ENCODE measurements at places on chromosomes 3 and 15.

DNA sequence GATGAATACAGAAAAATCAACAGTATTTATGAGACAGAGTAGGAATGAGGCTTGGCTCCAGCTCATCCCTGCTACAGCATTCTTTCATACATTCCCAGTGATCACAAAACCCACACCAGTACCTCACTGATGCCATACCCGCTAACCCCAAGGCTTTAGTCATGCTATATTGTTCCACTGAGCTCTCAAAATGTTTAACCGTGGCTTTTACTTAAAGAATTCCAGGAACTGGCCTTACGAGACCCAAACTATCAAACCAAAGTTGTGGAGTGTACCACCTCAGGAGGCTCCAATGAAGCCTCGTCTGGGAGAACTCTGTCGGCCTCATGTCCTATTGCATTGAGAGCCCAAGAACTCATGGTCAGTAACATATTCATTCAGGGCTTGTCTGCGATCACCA, 278.9 kb downstream of the ULK4 start:
- DNase-seq, result no peak

DNA sequence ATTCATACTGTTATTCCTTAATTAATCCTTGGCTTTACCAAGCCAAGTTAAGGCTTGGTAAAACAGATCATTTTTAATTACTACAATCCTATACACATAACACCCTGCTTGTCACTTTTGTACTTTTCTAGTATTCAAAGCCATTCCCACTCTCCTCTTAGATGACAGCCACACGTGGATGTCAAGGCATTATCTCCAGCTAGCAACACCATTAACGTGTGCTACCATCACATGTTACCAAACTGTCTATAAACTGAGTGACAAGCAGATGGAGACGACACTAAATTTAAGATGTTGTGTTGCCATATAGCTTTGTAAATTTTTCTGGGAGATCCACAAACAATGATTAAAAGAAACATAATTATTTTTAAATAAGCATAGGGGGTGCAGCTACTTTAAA, 103.7 kb downstream of the UACA start:
- DNase-seq, result no peak

- DNase-seq, result no peak
Observed at GRCh38 chr3:42394579-42395288, 15.7 kb downstream of the LYZL4 start.

GRCh38 chr3:180409883-180410282, 192.1 kb upstream of the TTC14 start:
- no peak for DNase-seq

DNA sequence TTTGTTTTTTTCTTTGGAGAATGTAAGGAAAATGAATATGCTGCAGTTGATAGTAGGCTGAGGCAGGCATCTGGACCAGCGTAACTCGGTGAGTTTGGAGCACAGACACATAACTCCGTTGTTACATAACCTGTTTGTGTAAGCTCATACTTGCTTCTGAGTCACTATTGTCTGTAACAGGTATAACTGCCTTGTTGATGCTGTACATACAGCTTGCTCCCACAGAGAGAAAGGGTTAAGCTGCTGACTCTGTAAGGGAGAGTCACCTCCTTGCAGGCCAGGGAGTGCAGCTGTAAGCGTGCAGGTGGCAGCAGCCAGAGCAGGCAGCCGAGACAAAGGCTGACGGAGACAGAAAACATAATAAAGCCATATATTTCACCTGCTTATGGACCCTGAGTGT, 20.4 kb downstream of the RETNLB start:
- DNase-seq, result no peak

- peak; percentile 15 for DNase-seq
Observed at GRCh38 chr15:91099995-91100813, at the start of gene SV2B. TSS of gene SV2B (plus strand) at chr15:91100257. CDS start at chr15:91226264, 126,007 bp downstream.

DNA sequence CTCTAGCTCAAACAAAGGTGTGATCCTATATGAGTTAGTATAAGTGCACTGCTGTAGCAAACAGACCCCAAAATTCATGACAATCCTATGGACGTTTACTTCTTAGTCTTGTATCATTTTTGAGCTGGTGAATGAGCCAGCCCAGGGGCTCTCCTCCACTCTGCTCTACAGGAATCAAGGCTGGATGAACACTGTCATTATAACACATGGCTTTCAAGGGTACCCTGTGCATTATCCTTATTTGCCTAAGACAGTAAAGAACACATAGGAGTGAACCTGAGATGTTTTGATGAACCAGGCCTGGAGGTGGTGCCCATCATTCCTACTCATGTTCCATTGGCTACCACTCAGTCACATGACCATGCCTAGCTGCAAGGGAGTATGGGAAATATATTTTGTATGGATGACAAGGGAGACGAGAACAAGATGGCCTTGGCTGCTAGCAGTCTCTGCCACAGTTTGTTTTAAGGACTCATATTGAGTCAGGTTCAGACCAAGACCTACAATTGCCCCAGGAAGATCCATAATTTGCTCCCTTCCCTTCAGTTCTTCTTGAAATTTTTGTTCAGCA, 107.4 kb upstream of the HES1 start:
- no peak for DNase-seq

DNA sequence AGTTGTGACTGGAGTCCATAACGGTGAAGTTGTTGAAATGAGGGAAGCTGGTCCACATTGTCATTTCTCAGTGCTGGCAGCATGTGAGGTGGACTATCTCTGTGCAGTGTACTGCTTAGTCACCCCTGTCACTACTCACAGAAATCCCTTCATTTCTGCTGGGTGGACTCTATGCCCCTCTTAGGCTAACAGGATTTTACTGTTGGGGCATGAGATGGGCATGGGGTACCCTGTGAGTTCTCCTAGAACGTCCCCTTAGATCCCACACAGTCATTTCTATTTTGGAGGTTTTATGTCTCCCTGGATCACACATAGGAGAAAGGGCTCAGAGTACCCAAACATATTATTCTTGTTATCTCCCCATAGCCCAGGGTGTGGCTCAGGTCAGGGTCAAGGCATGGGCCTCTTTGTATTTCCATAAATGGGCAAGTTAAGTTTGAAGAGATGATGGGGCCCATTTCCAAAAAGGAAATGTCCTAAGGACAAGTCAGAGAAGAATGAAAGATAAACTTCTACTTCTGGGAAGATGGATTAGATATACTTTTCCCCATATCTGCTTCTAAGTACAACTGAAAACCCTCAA, 15.2 kb downstream of the P2RY1 start:
- DNase-seq, result no peak

DNA sequence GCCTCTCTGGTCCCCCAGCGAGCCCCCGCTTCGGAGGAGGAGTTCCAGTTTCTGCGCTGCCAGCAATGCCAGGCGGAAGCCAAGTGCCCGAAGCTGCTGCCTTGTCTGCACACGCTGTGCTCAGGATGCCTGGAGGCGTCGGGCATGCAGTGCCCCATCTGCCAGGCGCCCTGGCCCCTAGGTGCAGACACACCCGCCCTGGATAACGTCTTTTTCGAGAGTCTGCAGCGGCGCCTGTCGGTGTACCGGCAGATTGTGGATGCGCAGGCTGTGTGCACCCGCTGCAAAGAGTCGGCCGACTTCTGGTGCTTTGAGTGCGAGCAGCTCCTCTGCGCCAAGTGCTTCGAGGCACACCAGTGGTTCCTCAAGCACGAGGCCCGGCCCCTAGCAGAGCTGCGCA, 3.5 kb downstream of the PML start:
- DNase-seq, result no peak

DNA sequence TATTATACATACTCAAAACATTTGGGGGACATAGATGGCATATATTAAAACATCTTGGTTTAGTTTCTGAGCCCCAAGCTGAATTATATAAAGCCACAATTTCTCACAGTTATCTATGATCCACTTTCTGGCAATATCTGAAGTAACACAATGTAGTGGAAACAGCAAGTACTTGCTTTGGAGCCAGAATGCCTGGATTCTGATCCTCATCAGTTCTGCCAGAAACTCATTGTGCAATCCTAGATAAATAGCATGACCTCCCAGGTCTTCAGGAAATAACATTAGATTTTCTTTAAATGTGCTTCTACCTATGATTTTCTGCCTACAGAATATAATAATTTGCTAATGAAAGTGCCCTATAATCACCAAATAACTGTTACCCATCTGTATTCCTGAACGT, 544.9 kb downstream of the NAALADL2 start:
- DNase-seq, result no peak
